ENCODE measurements at places on chromosomes 6 and 20.

DNA sequence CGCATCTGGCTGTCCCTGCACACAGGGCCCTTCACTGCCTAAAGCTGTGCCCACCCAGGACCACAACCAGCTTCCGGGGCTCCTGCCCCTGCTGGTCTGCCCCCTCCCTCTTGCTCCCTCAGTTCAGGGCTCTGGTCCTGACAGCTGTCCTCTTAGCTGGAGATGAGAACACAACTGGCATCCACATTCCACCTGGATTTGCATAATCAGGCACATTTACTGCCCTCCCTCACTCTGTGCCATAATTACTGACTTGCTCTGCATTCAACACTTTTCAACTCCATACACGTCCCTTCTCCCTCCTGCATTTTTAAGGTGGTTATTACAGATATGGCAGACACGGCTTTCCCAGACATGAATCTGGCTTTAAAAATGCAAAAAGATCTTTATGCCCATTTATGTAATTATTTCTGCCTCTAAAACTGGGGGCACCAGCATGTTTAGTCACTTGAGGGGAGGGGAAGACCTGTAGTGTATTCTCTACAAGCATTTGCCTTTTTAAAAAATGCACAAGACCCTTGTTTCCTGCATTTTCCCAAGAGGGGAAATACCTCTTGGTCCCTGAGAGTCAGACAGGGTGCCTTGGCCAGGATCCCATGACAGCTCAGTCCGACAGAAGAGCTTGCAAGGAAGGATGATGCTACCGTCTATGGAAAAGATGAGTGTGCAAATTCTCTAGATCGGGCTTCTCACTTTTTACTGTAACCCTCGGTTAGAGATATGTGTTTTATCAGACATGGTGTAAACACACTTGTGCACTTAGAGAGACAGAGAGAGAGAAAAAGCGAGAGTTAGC lies 401.8 kb downstream of the PREX1 start:
- DNase-seq, result no peak

DNA sequence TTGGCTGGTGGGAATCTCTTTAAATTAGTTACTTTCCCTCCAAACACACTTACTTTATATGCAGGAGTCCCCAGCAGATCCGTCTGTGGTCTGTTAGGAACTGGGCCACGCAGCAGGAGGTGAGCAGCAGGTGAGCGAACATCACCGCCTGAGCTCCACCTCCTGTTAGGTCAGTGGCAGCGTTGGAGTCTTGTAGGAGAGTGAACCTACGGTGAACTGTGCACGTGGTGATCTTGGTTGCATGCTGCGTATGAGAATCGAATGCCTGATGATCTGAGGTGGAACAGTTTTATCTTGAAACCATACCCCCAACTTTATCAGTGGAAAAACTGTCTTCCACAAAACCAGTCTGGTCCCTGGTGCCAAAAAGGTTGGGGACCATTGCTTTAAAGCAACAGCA lies 5.0 kb downstream of the SERPINB6 start:
- DNase-seq, result no peak

- DNase-seq, result no peak
Observed at GRCh38 chr6:124432620-124433019, 529.6 kb upstream of the RNF217 start.

DNA sequence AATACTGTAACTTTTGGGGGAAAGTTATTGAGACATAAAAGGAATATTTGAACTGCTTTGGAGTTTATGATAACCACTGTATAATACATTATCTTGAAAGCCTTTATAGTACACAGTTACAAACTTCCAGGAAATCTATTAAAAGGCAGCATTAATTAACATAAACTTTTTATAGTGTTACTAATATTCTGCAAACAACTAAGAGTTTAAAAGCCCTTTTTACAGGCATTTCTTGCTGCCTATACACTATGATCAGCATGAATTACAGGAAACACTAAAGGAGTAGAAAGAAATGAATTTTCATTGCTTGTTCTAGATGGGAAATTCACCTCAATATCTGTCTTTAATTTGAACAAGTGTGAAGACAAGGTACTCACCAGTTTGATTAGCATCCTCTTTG lies 252.3 kb upstream of the ZFP64 start:
- no peak for DNase-seq

DNA sequence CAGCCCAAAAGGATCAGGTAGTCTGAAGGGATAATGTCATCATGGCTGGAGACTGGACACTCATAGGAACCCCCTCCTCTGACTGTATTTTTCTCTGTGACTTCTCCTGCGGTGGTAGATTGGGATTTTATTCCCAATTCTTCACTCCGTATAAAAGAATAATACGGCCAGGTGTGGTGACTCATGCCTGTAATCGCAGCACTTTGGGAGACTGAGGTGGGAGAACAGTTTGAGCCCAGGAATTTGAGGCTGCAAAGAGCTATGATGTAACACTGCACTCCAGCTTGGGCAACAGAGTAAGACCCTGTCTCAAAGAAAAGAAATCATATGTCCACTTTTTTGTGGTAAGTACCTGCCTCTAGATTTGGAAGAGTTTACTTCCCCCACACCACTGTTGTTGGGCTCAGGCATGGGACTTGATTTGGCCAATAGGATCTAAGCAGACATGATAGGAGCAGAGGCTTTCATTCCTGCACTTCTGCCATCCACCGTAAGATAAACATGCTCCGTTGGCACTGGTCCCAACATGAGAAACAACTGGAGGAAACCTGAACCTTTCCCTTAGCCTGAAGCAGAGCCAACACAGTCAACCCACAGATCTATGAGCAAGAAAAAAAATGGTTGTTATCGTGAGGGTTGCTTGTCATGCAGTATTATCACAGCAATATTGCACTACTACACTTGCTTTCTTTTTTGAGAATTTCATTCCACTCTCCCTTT lies 82.0 kb downstream of the JPH2 start:
- DNase-seq, result no peak

DNA sequence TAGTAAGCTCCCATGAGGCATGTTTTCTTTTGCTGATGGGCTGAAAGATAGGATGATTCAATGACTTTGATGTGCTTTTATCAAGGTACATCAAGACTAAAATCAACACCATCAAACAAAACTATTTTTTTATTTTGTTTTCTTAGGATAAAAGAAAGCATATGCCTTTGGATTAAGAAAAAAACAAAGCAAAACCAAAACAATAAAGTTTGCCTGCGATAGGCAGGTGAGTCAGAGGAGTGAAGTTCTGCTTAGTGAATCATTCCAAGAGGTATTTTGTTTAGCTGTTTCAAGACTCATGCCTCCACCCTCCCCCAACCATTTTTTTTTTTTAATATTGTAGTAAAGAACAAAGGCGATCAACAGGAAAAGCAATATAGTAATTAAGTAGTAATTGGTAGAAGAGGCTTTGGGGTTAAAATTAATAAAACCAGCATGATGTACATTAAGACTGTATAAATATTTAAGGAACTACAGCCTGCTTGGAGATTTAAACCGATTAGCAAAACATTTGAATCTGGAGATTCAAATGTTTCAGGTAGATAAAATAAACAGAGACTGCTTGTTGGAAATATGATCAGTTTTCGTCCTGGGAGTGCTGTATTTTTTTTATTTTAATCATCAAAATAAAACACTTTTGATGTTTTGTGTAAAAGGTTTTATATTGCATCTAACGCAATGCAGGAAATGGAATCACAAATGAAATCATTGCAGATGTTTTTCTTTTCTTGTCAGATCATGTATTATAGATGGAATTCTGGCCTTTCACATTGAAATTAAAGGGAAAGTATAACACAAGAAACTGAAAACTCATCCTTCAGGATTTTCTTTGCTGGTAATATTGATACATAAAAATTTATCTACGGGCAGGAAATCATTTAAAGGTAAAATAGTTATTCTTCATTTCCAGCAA lies 482.3 kb upstream of the MANEA start:
- no peak for DNase-seq

GRCh38 chr20:31568041-31568731 lies 36.9 kb upstream of the ID1 start:
- no peak for DNase-seq

DNA sequence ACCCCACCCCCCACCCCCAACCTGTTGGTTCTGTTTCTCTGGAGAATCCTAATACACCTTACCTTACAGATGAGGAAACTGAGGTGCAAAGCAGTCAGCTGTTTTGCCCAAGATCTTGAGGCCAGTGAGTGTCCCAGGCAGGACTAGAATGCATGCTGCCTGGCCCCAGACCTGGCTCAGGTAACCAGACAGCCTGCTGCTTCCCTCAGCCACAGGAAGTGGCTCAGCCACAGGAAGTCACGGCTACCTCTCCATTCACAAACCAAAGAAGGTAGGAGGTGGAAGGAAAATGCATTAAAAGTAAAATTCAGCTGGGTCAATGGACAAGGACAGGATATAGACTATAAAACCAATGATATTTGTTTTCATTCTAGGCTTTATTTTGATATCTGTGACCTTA lies 517.6 kb downstream of the CD83 start:
- DNase-seq, result no peak

- no peak for DNase-seq
Observed at GRCh38 chr6:131041814-131042213, 21.2 kb downstream of the EPB41L2 start.

- DNase-seq, result no peak
Observed at GRCh38 chr6:26124781-26125685, 37.8 kb downstream of the HFE start.

Measured in stimulated activated CD8-positive, alpha-beta memory T cell treated with anti-CD3 and anti-CD28 coated beads, Interleukin-7, amount 100 ng/mL, for 24 hours (primary cell).